ENCODE measurements at places on chromosomes 2 and 18.
A peak's percentile ranks its signal among the peaks of the same experiment; 100 is the strongest.

DNA sequence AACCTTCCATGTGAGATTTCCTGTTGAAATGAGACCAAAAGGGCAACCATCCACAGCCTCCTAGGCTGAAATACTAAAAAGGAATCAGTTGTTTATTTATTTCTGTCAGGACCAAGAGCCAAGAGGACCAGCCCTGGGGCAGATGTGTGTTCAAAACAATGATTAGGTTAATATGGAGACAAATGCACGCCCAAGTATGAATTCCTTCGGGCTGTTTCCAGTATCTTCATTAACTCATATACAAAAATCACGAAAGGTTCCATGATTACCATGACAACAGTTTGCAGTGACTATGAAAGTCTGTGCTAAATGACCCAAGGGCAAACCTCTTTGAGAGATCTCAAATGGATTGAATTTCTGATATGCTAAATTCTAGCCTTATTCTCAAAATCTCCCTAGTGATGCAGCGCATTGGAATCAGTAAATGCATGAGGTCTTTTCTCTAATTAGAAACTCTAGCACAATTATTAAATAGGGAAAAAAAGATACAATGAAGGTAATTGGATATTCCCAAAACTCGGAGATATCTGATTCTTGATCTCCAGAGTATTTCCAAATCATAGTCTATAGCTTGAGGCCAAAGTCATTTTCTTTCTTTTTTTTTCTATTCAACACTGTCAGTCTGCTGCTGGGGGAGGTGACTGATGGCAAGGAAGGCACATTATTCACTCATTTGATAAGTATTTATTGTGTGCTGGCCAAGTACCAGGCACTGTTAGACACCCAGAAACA is 35.6 kb downstream of the VIT start:
- DNase-seq = no peak

DNA sequence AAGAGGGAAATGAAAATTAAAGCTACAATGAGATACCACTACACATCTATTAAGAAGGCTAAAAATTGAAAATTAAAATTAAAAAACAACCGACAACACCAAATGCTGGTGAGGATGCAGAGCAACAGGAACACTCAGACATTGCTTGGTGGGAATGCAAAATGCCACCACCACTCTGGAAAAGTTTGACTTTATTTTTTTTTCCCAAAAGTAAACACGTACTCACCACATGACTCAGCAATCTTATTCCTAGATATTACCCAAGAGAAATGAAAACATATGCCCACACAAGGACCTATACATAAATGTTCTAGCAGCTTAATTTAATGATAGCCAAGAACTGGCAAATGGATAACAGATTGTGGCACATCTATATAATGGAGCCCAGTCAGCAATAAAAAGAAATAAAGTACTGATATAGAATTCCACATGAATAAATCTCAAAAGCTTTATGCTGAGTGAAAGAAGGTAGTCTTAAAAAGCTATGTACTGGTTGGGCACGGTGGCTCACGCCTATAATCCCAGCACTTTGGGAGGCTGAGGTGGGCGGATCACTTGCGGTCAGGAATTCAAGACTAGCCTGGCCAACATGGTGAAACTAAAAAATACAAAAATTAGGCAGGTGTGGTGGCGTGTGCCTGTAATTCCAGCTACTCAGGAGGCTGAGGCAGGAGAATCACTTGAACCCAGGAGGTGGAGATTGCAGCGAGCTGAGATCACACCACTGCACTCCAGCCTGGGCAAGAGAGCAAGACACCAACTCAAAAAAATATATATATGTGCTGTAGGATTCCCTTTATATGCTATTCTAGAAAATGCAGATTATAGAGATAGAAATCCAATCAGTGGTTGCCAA is 4.2 kb upstream of the PROC start:
- no peak for DNase-seq

DNA sequence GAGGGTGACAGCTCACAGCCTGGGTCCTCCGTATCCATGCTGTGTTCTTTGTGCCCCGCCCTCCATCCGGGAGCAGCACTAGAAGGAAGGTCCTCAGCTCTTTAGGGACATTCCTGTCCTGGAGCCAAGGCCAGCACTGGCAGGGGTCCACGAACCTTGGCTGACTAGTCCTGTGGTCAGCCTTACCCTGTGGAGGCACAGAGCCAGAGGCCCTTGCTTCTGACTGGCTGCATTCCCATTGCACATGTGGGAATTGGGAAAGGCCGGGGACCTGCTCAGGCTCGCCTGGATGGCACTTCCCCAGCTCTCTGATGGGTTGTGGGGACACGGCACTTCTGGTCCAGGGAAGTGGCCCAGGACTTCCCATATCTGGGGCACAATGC is 24.9 kb upstream of the RHOB start:
- peak; percentile 84 for DNase-seq

DNA sequence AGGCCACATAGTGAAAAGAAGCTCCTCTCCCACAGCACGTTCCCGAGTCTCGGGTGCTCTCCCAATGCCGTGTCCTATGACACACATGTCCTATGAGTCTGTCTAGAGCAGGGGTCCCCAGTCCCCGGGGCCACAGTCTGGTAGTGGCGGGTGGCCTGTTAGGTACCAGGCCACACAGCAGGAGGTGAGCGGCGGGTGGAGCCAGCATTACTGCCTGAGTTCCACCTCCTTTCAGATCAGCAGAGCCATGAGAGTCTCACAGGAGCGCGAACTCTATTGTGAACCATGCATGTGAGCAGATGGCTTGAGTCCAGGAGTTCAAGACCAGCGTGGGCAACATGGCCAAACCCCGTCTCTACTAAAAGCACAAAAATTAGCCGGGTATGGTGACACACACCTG is 112.6 kb downstream of the ZBTB7C start:
- no peak for DNase-seq

- DNase-seq = no peak
Measured at GRCh38 chr2:59899692-59900091, 653.8 kb downstream of the BCL11A start.

DNA sequence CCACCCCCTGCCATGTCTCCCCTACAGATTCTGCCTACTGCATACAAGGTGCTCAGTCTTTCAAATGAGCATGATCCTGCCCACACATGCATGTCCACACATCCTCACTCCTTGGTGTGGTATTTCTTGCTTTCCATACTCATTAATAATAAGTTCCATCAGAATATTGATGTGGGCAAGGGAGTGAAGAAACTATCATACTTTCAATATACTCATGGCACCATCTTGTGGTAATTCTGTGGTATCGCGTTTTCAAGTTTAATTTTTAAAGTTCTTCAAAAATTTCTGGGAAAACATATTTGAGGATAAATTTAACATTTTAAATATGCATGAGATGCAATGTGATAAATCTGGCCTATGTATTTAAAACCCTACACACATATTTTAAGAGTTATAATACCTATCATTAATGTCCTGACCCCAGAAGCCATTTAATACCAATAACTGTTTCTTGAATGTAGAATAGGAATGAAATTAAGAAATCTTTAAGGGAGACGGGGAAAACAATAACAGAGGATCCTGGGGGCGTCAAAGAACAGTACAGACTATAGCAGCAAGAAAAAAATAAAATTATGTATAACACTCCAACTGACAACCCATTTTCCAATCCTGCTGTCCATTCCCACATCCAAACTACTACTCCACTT is 110.1 kb downstream of the ZNF385B start:
- no peak for DNase-seq

- no peak for DNase-seq
Measured at GRCh38 chr2:196248467-196249094, 77.2 kb upstream of the STK17B start.

GRCh38 chr2:212692466-212692865 is 153.9 kb upstream of the ERBB4 start:
- no peak for DNase-seq

- DNase-seq = no peak
Measured at GRCh38 chr18:22613788-22614187, 196.1 kb upstream of the CTAGE1 start.

DNA sequence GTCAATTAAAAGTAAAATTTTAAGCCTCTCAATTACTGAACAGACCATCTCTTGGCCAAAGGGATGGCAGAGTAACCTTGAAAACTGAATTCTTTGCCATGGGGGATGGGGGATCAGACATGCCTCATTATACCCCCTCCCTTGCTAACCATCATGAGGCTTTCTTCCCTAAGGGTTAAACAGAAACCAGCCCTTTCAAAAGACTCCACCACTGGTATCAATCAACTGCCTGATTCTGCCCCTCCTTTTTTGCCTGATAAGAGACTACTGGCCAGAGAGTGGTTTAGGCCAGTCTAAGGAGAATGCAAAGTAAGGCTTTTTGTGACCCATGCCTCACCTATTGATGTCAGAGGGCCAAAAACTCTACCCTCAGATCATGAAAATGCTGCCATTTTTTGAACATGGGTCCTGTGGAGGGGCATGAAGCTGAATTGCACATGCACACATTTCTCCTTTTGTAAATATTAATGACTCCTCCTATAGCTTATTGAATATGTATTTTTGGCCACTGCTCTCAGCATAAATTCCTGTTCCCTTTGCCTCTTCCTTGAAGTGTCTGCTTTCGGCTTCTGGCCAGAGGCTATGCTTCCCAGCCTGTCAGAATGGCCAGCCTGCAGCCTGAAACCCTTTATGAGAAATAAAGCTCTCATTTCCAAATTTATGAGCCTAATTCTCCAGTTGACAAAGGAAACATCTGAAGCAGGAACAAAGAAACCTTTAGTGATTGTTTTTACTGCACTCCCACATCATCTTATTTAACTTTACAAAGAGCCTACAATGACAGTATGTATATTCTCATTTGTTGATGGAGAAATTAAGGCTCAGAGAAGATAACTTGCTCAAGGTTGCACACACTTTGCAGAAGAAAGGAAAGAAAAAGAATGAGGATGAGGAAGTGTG is 270.7 kb upstream of the CELF4 start:
- DNase-seq = no peak

DNA sequence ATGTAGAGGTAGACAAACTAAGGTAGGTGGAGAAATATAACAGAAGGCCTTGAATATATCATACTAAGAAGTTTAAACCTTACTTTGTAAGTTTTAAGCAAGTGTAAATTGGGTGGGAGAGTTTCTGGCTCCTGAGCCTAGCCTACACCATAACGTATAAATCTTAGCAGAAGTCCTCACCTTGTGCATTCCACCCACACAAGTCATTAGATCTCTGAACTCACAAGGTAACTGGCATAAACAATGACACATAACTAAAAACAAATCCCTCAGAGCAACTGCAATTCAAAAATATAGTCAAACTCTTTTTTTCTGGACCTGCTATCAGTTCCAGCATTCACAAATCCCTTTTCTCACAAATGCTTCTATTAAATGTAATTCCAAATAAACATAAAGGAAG is 9.4 kb downstream of the REV1 start:
- DNase-seq = no peak

DNA sequence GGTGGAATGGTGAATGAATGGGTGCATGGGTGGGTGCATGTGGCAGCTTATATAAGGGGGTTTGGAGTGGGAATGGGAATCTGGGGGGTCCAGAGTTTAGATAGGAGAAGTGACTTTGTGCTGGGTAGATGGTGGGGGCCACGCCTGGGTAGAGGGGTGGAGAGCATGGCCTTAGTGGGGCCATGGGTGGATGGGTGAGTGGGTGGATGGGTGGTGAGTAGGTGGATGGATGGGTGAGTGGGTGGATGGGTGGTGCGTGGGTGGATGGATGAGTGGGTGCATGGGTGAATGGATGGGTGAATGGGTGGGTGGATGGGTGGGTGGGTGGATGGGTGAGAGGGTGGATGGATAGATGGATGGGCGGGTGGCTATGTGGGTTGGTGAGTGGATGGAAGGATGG is 53.9 kb downstream of the MYO7B start:
- no peak for DNase-seq

GRCh38 chr2:175205523-175205922 is 24.0 kb upstream of the ATP5MC3 start:
- no peak for DNase-seq

DNA sequence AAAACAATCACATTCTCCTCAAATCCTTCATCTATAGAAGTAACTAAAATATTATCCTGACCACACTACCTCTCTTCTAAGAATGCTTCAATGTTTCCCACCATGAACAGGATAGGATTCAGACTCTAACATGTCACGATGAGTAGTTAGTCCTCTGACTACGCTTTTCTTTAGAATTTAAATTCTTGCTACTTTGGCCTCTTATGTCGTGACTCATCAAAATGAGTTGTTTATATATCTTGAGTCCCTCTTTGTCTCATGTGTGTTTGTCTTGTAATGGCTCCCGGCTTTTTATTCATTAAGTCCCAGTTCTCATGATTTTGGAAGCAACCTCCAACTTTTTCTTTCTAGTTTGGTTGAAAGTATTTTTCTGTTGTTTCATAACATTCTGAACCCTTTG is 1289.2 kb downstream of the DSC3 start:
- no peak for DNase-seq

DNA sequence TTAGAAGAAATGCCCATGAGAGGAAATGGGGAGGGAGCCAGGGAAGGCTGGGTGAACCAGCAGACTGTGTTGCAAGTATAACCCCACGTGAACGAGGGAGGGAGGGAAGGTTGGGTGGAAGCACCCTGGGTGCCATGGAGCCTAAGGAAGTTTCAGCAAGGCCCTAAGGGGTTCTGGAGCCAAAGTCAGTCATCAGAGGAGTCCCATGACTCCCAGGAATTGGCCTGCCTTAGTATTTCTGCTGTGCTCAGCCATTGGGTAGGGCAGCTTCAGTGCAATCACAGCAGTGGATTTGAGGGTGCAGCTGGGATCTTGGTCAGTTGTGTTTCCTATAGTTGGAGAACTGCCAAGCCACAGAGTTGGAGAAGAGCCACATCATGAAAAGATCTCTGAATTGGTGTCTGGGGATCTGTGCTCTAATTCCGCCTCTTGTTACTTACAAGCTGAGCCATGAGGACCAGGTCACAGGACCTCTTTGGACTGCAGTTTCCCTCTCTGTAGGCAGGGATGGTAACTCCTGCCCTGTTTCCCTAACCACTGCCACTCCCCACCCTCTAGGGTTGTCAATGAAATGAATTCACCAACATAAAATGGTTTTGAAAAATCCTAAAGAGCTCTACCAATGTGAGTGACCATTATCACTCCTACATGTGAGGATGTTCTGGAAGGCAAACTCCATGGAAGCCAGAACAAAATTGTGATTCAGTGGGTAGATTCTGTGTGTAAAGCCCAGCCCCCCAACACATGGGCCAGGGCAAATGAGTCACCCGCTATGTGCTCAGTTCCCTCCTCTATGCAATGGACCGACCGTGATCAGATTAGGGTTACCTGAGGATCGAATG is 108.9 kb downstream of the CLIP4 start:
- peak; percentile 85 for DNase-seq

- no peak for DNase-seq
Measured at GRCh38 chr2:213429516-213429915, 145.3 kb downstream of the SPAG16 start.

- DNase-seq = no peak
Measured at GRCh38 chr18:75475228-75475627, 47.7 kb upstream of the SMIM21 start.

GRCh38 chr2:223262946-223263345 is 211.0 kb downstream of the KCNE4 start:
- DNase-seq = peak; percentile 65

GRCh38 chr18:59900222-59901128 is 679 bp downstream of the PMAIP1 start:
- no peak for DNase-seq

GRCh38 chr2:148527488-148528340 is 116.8 kb upstream of the EPC2 start:
- no peak for DNase-seq

Data from RWPE2 (cell line).